ENCODE measurements at places on chromosomes 1 and 21. TPM values are rescaled to one million over a fixed set of nuclear protein-coding genes. Genes with fewer than 3 reads are reported as not detected.
A peak's percentile ranks its signal among the peaks of the same experiment; 100 is the strongest.

DNA sequence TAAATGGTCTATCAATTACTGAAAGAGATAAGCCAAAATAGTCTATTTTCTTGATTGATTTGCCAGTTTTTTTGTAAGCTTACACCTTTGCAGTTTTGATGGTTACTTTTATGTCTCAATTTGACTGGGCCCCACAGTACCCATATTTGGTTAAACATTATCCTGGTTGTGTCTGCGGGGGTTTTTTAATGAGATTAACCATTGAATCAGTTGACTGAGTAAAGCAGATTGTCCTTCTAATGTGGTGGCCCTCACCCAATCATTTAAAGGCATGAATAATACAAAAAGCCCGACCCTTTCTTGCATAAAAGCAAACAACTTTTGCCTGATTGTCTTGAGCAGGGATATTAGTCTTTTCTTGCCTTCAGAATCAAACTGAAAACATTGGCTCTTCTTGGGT, 650.0 kb upstream of the RGS18 start:
- no peak for ATAC-seq

PTGER3 gene
- not detected for total RNA-seq

CD1E gene
- not detected for total RNA-seq

- no peak for ATAC-seq
Observed at GRCh38 chr1:215923129-215923824, 356.2 kb downstream of the KCTD3 start.

ACKR1 gene
- not detected for total RNA-seq

DNA sequence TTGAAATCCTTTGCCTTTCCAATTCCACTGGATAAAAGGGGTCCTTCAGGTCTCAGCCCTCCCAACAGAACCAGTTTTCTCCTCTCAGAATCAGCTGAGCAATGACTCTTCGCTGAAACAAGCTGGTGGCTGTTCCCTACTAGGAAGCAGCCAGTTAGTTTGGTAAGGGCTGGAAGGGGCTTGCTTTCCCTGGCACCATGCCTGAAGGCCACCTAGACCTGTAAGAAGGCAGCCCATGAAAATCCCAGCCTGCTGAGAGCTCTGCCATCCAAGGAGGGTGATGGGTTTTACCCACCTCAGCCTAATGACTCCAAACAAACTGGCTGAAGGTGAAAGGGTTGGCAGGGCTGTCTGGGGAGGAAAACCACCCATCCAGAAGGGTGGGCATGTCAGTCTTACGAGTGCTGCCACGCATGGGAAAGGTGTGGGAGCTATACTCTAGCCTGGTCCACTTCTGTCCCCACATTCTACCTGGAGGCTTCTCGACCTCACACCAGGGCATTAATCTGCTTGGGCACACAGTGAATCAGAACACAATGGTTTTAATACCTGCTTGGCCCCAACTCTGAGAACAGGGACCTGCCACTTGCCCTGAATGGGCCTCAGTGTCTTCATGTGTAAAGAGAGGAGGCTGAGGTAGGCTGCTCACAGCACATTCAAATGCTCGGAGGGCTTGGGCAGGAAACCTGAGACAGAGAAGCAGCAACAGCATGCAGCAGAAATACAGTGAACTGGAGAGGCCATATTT, 53.0 kb downstream of the CD46 start:
- ATAC-seq: no peak

GRCh38 chr1:43861988-43862735, 71.4 kb upstream of the ARTN start:
- no peak for ATAC-seq

DNA sequence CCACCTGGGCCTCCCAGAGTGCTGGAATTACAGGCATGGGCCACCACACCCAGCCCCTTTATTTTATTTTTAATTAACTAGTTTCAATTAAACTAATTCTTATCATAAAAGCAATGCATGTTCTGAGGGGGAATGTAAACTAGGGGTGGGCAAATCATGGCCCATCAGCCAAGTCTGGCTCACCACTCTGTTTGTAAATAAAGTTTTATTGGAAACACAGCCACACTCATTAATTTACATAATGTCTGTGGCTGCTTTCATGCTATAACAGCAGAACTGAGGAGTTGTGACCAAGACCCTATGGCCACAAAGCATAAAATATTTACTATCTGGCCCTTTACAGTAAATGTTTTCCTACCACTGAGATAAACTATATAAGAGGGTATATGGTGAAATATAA, 28.7 kb upstream of the IPO9 start:
- no peak for ATAC-seq

DNA sequence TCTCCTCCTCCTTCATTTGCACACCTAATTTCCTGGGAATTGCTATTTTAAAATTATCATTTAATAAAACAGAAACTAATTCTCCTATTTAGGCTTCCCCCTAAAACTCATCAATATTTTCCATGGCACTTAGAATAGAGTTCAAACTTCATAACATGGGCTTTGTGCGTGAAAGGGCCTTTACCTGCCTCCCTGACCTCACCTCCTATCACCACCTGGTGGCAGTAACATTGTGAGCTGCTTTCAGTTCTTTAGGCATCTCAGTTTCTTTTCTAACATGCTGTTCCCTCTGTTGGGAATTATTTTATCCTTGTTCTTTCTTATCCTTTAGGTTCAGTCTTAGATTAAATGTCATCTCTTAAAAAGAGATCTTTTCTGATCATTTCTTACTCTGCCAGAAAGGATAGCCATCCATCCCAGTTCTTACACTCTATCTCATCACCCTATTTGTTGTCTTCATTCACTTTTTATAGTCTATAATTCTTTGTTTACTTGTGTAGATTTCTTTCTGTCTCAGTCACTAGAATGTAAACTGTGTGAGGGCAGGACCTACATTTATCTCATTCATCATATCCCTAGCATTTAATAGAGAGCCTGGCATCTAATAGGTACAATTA, 133.8 kb upstream of the KIAA1614 start:
- no peak for ATAC-seq

DNA sequence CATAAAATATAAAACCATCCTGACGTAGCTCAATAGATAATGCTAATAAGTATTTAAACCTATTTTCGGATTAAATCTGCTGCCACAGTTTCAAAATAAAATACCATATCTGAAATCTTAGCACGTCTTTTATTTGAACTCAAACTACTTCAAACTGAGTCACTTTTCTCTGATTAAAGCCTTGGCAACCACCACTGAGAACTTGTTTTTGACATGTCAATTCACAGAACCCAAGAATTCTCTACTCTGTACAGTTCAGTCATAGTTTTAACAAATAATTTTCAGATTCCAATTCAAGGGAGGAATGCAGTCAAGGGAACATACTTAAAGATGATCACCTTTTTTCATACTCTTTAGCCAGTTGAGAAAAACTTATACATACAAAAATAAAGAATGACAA, 643.2 kb downstream of the KCNT2 start:
- no peak for ATAC-seq

DNA sequence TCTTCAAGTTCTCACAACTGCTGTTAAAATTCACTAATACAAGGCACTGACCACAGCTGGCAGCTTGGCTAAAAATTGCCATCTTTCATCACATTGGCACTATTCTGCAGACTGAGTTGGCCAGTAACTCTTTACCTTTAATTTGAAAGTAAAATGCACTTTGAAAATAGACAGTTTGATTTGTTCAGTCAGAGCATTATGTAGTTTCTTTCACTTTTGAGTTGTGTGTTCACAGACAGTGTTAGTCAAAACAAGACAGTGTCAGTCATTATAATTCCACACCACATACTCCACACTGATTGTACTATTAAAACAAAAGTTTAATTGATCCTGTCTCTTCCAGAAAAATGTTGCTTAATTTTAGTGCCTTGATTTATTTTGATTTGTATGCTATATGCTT, 160.7 kb downstream of the SDCCAG8 start:
- peak; percentile 95 for ATAC-seq

DHRS3 gene
- 97.8 TPM for total RNA-seq

CSF3R gene
- not detected for total RNA-seq

- ATAC-seq: no peak
Observed at GRCh38 chr1:233907151-233907550, 2.7 kb downstream of the SLC35F3 start.

OR2L5 gene
- total RNA-seq: not detected

TENT5C gene
- 37.1 TPM for total RNA-seq

GRCh38 chr1:11693024-11693590, 1.6 kb downstream of the DRAXIN start:
- peak; percentile 95 for ATAC-seq

GRCh38 chr1:111963985-111964738, 25.3 kb downstream of the KCND3 start:
- no peak for ATAC-seq

GRCh38 chr1:7501084-7501491, 270.0 kb upstream of the VAMP3 start:
- ATAC-seq: no peak

GRCh38 chr1:69747207-69747606, 179.5 kb downstream of the LRRC7 start:
- ATAC-seq: no peak

GRCh38 chr1:193706766-193707165, 520.4 kb upstream of the B3GALT2 start:
- ATAC-seq: no peak

DNA sequence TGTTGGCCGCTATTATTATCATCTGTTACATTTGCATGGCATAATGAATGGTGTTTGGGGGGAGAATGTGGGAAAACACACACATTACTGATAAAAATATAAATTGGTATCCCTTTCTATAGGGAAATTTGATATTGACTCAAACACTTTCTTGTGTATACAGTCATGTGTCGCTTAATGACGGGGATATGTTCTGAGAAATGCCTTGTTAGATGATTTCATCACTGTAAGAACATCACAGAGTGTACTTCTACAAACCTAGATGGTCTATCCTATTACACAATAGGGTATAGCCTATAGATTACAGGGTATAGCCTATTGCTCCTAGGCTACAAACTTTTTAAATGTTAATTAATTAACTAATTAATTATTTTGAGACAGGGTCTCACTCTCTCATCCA, 67.2 kb upstream of the B3GALNT2 start:
- ATAC-seq: no peak

GRCh38 chr1:98323906-98324358, 337.6 kb upstream of the SNX7 start:
- ATAC-seq: peak; percentile 47

PLA2G2F gene
- not detected for total RNA-seq

DNA sequence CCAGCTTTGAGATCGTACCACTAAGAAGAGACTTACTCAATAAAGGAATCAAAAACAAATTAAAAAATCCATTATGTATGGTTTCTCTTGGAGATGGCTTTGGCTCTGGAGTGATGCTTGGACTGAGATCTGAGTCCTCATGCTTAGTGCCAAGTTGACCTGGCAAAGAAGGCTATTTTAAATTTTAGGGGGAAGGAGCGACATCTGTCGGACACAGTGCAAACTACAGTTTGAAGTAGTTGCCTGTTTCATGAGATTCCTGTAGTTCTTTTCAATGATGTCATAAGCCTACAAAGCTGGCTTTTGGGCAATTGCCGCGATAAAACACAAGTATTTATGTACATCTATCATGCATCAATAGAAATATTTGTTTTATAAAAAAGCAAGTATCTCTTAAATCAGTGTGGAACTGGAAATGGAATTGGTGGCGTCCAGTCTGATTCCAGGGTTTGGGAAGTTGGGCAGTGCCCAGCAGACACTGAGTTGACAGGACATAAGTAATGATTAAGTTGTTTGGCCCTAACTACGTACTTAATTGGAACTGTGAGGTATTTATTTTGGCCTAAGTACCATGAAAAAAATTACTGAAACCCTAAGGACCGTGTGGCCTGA, 50.0 kb downstream of the TBCE start:
- ATAC-seq: peak; percentile 60

- no peak for ATAC-seq
Observed at GRCh38 chr1:53381790-53382401, 54.0 kb upstream of the LRP8 start.

- no peak for ATAC-seq
Observed at GRCh38 chr1:8082945-8083344, 56.8 kb upstream of the ERRFI1 start.

GRCh38 chr1:110460253-110461220, 9.6 kb downstream of the PROK1 start:
- ATAC-seq: peak; percentile 83

GRCh38 chr1:29807689-29808088, 571.4 kb downstream of the PTPRU start:
- no peak for ATAC-seq

DNA sequence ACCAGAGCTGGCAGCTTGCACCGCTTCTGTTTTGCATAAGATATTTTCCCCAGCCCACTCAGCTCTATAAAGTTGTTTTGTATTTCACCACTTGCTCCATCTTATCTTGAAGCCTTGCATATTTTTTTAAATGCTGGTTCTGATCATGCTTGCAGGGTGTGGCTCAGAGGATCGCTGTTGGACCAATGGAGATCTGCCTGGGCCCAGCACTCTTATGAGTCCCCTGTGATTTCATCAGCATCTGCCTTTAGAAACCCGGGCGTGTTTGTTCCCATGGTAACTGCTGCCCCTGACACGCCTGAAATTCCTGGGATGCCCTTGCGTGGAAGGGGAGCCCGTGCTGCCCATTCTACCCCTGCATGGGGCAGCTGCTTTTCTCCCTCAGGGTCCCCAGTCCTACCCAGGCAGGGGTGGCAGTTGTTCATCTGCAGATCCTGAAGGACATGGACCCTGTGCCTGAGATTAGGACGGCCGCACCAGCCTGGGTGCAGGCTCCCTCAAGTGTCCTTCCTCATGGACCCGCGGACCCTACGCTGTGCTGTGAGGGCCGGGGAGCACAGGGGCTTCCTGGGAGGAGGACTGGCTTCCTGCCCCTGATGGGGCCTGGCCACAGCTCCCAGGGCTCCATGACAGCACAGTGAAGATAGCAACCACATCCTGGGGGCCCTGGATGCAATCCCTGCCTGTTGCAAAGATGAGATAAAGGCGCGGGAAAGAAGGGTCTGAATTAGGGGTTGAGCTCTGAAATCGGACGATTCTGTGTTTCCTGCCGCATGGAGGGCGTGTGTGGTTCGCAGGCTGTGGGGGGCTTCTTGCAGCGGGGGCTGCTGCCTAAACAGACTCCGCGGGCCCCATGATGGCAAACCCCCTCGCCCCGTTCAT, 226.5 kb downstream of the SDCCAG8 start:
- peak; percentile 34 for ATAC-seq

RYR2 gene
- total RNA-seq: 0.26 TPM

- ATAC-seq: no peak
Observed at GRCh38 chr1:115982400-115982799, 6.1 kb downstream of the SLC22A15 start.

MPZ gene
- total RNA-seq: 4.9 TPM

GRCh38 chr1:100343897-100344296, 8.4 kb upstream of the CDC14A start:
- ATAC-seq: no peak

- ATAC-seq: no peak
Observed at GRCh38 chr1:90969241-90969640, 52.6 kb downstream of the ZNF644 start.

OPRD1 gene
- total RNA-seq: not detected

GRCh38 chr21:39251326-39251725, 62.1 kb downstream of the BRWD1 start:
- ATAC-seq: no peak

- ATAC-seq: peak; percentile 28
Observed at GRCh38 chr1:23343221-23344110, 618 bp downstream of the HNRNPR start.

CRYAA gene
- total RNA-seq: not detected

Measured in activated T-helper 17 cell treated with anti-CD3 and anti-CD28 coated beads, Interleukin-2, amount 50 U/mL, for 72 hours (primary cell).